H4 (cell line): ENCODE measurements at places on chromosomes 7 and 10. TPM values are rescaled to one million over a fixed set of nuclear protein-coding genes. Genes with fewer than 3 reads are reported as not detected.

Gene CYP2C18
- 0.04 TPM in 1 of 2 replicates, not detected in the other for total RNA-seq

Gene UCN3
- not detected in 2 replicates for total RNA-seq

Gene OR2A42
- total RNA-seq: not detected in 2 replicates

Gene PAX4
- total RNA-seq: not detected in 2 replicates

DNA sequence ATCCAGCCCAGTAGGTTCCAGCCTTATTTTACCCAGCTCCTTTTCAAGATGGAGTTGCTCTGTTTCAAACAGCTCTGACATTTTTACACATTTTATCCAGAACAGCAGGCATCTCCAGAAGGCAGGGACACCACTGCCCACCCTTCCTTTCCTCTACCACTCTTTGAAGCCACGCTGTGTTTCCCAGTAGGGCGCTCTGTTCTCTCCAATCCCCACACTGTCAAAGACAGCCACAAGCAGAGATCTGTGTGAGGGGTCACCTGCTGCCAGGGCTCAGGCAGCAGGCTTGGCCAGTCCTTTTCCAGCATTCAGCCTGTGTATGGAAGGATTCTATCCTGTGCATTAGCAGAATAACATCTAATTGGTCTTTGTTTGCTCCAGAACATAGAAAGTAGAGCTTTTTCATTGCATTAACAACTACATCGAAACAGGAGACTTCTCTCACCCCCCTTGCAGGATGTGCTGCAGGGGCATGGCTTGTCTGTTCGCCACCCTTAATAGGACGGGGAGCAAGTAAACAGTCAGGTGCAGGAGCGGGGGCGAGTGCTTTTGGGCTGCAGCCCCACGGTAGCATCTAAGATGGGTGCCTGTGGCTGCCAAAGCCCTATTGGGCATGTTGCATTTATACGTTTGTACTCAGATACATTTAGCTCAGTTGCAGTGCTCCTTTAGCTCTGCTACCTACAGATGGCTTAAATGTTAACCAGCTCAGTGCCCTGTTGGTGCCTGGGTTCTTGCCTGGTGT lies 326.1 kb downstream of the GALNT17 start:
- no peak for DNase-seq

DNA sequence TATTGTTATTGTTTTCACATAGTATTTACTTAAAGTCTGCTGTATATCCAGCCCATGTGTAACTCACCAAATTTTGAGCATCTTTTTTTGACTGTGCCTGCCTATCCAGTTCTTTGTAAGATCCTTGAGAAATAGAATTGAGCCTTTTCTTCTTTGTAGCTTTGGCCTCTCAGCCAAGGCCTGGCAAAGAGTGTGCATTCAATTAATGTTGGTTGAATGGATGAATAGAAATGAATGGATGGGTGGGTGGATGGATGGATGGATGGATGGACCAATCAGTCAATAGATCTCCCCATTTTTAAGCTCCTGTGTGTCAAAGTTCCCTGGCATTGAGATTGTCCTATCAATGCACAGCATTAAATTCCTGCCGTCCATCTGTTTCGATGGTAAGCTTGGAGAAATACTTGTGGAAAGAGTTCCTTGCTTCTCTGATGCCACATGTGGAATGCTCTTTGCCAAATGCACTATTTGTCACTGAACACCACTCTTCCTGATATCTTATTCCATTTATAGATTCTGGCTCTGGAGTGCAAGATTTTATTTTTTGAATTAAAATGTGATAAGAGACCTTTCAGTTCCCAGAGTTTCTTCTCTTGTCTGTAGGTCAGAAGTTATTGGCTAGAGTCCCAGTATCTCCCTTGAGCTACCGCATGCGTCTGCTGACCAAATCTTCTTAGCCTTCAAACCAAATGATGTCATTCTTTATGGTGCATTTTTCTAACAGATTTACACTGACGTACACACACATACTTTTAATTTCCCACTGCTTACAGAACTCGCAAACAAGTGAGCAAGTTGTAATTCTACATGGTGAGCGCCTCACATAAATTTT lies 20.7 kb upstream of the ADRB1 start:
- DNase-seq: no peak

DNA sequence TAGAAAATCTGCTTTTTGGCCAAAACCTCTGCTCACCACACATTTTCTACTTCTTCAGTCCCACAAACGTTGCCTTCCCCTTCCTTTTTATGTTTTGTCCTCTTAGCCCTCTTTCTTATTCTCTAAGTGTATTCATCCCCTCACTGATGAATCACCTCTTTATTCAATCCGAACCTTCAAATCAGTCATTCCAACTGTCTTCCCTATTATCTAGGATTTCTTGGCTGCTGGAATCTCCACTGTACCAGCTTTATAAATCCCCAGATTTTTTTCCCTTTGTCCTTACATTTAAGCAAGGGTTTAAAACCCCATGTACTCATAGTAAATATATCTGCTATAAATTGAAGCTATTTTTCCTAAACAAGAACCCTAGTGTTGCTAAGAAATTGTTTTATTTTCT lies 176.9 kb downstream of the SEMA3A start:
- DNase-seq: no peak

- no peak for DNase-seq
These were observed 2.3 kb upstream of the STK32C start for GRCh38 chr10:132309879-132310591.

- no peak for DNase-seq
These were observed 36.8 kb downstream of the NACAD start for GRCh38 chr7:45052011-45052410.

DNA sequence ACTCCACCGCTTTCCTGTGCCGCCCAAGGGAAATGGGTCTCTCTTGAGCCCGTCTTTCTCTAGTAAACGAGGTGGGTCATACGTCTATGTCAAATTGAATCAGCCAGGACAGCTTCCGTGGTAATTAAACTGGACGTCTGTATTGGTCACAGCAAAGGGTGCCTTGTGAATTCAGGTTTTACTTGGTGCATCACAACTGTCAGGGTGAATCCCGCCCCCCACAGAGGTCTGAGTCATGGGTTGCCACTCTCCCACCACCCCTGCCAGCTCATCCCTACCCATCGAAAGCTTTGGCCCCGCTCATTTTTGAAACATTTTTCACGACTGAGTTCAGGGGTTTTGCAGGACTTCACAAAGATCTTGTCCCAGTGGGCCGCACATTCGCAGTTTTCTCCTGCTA lies 8.0 kb upstream of the SP8 start:
- DNase-seq: no peak

GRCh38 chr10:21888959-21889358 lies 114.6 kb downstream of the DNAJC1 start:
- no peak for DNase-seq
